ENCODE measurements at places on chromosomes 6 and 20. TPM values are rescaled to one million over a fixed set of nuclear protein-coding genes. Genes with fewer than 3 reads are reported as not detected.

GRCh38 chr20:62834967-62835730, 18.3 kb downstream of the COL9A3 start:
- DNase-seq: no peak
- H3K4me1 ChIP-seq: no peaks in the 10 kb centered on the region
- no peak overlapping the region for H3K27ac ChIP-seq
- no peaks in the 10 kb centered on the region for H3K36me3 ChIP-seq
- no peak overlapping the region for H3K4me3 ChIP-seq
- H3K27me3 ChIP-seq: no peaks in the 10 kb centered on the region

- H3K4me1 ChIP-seq: peaks cover 59% of the 10 kb centered on the region
- H3K4me3 ChIP-seq: no peak overlapping the region
- DNase-seq: no peak
- peak overlapping the region; percentile 93 for H3K27ac ChIP-seq
- no peaks in the 10 kb centered on the region for H3K36me3 ChIP-seq
- no peaks in the 10 kb centered on the region for H3K27me3 ChIP-seq
Observed at GRCh38 chr20:34709831-34710567, 5.9 kb downstream of the TP53INP2 start.

DNA sequence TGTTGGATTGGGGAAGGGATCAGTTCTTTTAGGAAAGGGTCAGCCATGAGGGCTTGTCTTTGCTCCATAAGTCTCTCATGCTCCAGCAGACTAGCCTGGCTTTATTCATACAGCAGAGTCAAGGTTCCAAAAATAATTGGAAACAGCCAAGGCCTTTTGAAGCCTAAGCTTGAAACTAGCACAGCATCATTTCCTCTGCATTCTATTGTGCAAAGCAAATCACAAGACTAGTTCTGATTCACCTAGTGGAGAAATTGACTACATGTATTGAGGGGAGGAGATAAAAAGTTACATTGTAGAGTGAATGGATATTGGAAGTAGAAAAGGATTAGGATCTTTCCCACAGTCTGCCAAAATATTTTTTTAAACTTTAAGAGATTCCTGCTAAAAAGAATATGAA, 159.3 kb upstream of the PLCB4 start:
- H3K4me1 ChIP-seq: no peaks in the 10 kb centered on the region
- H3K4me3 ChIP-seq: no peak overlapping the region
- no peak for DNase-seq
- H3K27me3 ChIP-seq: no peaks in the 10 kb centered on the region
- H3K27ac ChIP-seq: no peak overlapping the region

CFB gene
- 76.4 TPM for polyA plus RNA-seq

DNA sequence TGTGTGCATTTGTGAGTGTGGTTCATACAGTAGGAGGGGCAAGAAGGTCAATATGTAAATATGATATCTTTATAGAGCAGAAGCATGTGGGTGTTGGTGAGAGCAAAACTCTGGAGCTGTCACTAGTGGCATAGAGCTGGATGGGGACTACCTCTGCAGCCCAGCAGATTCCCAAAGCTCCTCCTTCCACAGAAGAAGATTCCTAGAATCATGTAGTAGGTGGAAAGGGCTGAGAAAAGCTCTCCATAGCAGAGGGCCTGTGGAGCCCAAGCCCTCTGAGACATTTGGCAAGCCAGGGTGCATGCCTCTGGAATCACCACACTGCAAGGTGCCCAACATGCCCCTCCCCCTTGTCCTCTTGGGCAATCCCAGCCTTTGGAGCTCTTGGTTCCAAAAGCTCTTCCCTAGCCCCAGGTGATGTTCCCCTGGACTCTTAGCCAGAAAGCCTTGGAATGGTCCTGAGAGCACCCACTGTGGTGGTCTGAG, 233.2 kb downstream of the LRFN2 start:
- no peaks in the 10 kb centered on the region for H3K27me3 ChIP-seq
- no peak overlapping the region for H3K27ac ChIP-seq
- H3K36me3 ChIP-seq: no peaks in the 10 kb centered on the region
- H3K4me3 ChIP-seq: no peak overlapping the region

ULBP1 gene
- 0.88 TPM for polyA plus RNA-seq

DNA sequence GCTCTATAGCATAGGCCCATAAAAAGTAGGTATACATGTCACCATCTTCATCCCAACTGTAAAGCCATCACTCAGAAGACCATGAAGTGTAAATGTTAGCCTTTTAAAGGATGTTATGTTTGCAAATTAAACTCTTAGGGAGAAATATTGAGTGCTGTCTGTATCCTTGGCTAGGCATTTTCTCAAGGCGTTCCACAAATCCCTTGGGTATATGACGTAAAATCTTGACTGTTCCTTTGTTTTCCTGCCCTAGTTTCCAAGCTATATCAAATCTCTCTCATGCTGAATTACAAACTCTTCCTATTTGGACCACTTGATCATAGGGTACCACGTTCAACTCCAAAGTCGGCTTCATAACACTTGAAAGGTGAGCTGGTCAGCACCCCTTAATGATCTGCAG, 486.2 kb downstream of the HDGFL1 start:
- H3K27ac ChIP-seq: no peak overlapping the region
- no peaks in the 10 kb centered on the region for H3K27me3 ChIP-seq
- DNase-seq: no peak

DNA sequence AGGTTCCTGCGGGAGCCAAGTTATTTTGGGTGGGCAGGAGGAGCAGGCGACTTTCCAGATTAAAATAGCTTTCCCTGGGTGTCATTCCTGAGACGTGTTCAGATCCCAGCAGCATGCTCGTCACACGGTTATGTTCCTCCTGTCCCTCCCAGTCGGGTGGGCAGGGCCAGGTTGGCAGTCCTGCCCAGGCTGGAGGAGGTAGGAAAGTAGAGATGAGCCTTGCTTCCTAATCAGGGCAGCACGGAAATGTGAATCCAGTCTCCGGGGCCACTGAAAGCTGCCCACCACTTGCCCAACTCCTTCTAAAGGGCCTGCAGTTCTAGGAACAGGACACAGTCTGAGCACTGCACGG, 137.0 kb downstream of the MRPL14 start:
- no peaks in the 10 kb centered on the region for H3K27me3 ChIP-seq
- DNase-seq: no peak
- no peak overlapping the region for H3K4me3 ChIP-seq
- no peaks in the 10 kb centered on the region for H3K4me1 ChIP-seq
- H3K36me3 ChIP-seq: no peaks in the 10 kb centered on the region

DNA sequence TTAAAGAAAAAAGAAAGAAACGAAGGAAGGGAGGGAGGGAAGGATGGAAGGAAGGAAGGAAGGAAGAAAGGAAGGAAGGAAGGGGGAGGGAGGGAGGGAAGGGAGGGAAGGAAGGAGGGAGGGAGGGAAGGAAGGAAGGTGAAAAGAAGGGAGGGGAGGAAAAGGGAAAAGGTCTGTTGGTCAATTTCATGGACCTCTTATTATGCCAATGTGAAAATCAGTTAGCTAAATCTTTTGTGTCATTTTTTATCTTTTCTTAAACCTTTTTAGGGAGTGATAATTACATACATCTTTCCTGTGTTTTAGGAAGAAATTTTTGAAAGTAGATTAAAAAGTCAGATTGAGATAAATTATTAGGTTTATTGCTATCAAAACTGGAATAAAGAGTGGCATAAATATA, 670.2 kb upstream of the CITED2 start:
- no peaks in the 10 kb centered on the region for H3K36me3 ChIP-seq
- no peak overlapping the region for H3K4me3 ChIP-seq
- H3K4me1 ChIP-seq: peaks cover 35% of the 10 kb centered on the region
- peak overlapping the region; percentile 76 for H3K27ac ChIP-seq

NEDD9 gene
- polyA plus RNA-seq: 8.0 TPM

IRF4 gene
- 0.72 TPM for polyA plus RNA-seq

VWA7 gene
- polyA plus RNA-seq: 1.1 TPM

DNA sequence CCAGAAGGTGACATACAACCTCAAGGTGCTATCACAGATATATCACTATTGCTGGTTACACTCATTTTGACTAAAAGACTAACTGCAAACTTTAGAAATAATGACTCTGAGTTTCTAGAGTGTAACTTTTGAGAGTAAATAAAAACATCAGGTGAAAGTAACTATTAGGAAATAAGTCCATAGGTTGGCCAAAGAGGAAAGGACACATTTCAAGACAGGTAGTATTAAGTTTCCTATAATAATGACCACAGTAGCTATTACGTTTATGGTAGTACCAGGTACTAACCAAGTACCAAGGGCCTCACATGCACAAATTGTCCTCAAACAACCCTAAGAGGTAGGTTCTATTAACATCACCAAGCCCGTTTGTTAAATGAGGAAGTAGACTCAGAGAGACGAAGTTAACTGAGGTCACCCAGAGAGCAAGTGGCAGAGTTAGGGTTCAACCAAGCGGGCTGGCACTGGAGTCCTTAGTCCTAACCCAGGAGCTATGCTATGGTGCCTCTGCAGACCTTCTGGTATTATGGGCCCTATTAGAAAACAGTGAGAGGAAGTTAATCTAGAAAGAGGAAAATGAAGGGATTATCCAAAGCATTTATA, 36.8 kb downstream of the HEBP2 start:
- H3K4me1 ChIP-seq: no peaks in the 10 kb centered on the region
- no peak for DNase-seq
- H3K27ac ChIP-seq: no peak overlapping the region
- H3K4me3 ChIP-seq: no peak overlapping the region
- H3K27me3 ChIP-seq: no peaks in the 10 kb centered on the region

OTOR gene
- polyA plus RNA-seq: not detected

- peaks cover 18% of the 10 kb centered on the region for H3K4me1 ChIP-seq
- peak; percentile 40 for DNase-seq
- peaks cover 99% of the 10 kb centered on the region for H3K36me3 ChIP-seq
- H3K4me3 ChIP-seq: no peak overlapping the region
Observed at GRCh38 chr6:35082733-35083403, 58.3 kb downstream of the TCP11 start.

MYCT1 gene
- polyA plus RNA-seq: 6.7 TPM

CPXM1 gene
- polyA plus RNA-seq: 19.7 TPM

RHAG gene
- not detected for polyA plus RNA-seq

WFDC10B gene
- not detected for polyA plus RNA-seq

DNA sequence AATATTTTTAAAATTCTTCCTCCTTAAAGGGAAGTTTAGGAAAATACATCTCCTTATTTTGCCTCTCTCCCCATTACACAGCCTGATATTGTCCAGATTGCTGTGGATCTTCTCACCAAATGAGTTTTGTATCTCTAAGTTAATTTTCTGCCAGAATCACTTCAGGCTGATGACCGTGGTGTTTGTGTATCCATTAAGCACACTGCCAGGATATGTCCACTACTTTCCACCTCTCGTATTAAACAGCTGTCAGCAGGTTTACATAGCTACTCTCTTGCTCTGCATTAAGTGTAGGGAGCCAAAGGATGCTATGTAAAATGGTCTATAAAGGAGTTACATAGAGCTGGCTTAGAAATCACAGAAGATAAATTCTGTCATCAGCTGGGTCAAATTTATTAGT, 201.1 kb downstream of the ZFAND3 start:
- no peaks in the 10 kb centered on the region for H3K27me3 ChIP-seq
- no peak for DNase-seq
- no peaks in the 10 kb centered on the region for H3K36me3 ChIP-seq
- H3K27ac ChIP-seq: no peak overlapping the region
- peaks cover 8% of the 10 kb centered on the region for H3K4me1 ChIP-seq
- no peak overlapping the region for H3K4me3 ChIP-seq

DNA sequence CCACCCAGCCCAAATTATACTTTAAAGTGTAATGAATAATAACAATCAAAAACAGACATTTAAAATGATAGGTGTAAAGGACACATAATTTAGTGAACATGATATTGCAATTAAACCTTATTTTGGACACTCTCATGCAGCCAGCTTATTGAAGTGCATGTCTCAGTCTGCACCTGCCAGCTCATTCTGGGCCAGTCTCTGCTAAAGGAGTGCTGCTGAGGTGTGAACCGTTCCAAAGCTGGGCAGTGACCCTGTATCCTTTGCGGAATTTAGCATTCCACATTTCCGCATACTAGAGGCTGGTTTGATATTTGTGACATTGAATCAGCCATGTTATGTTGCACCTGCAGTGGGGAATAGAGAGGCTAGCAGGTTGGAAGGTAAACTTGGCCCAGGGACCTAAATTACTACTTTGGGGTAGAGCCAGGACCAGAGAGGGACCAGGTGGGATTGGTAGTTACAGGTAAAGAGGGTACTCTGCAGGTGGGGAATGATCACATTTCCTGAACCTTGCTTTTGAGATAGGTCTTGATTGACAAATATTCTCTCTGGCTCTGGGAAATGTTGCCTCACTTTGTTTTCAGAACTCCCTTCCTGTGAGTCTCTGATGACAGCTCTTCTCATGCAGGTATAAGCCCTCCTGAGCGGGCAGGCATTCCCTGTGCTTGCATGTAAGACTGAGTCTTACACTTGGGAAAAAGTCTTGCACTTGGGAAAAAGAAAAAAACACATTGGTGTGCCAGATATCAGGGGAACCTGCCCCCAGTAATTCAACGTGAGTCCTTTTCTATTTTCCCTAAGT, 26.2 kb downstream of the TULP4 start:
- H3K36me3 ChIP-seq: no peaks in the 10 kb centered on the region
- H3K4me3 ChIP-seq: no peak overlapping the region
- no peak for DNase-seq
- H3K27me3 ChIP-seq: no peaks in the 10 kb centered on the region
- no peaks in the 10 kb centered on the region for H3K4me1 ChIP-seq
- H3K27ac ChIP-seq: no peak overlapping the region

DNA sequence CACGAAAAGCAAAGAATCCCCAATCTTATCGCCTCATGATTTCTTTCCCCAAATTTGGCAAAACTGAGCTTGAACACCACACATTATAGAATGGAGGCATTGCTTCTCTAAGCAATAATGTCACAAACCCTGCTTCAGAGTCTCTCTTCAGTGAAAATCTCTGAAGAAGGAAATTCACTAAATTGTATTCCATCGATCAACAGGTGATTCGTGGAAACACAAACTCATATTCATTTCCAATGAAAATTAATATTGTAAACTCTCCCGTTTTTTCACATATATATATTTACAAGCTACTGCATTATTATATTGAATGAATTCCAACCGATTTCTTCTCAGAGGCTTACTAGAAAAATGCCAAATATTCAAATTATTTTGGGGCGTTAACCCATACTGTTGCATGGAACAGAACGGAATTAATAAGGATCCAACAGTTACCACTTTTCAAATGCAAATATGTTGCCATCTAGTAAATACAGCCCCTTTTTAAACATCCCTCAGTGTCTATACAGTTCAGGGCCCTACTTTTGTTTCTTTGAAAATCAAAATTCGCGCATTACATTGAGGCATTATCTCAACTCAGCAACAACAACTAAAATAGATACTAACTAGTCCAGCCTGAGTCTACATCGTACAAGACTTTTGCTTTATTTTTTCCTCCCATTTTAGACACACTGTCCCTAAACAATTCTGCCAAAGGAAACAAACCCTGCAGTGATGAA, 1.3 kb downstream of the KIF13A start:
- H3K4me3 ChIP-seq: peak overlapping the region; percentile 87
- H3K4me1 ChIP-seq: peaks cover 47% of the 10 kb centered on the region
- no peaks in the 10 kb centered on the region for H3K36me3 ChIP-seq
- H3K27ac ChIP-seq: no peak overlapping the region
- no peaks in the 10 kb centered on the region for H3K27me3 ChIP-seq

Measured in adrenal gland (tissue), 19 donors.